ENCODE measurements at places on chromosomes 6 and 20.

DNA sequence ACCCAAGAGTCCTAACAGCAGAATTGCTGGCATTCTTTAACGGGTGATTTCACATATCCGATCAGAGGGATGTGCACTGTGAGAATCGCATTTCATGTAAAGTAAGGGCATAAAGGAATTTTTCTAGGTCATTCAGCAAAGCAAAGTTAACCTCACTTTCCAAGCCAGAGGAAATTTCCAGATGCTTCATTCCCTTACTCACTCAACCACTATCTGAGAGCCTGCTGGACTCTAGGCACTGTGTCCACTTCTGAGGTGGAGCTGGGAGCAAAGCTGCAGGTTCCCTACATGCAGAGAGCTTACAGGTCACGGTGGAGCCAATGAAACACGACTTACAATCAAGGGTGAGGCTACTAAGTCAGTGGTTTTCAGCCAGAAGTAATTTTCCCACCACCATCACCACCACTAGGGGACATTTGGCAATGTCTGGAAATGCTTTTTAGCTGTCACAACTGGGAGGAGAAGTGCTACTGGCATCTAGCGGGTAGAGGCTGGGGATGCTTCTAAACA, 34.5 kb upstream of the TSHZ2 start:
- no peak for DNase-seq

DNA sequence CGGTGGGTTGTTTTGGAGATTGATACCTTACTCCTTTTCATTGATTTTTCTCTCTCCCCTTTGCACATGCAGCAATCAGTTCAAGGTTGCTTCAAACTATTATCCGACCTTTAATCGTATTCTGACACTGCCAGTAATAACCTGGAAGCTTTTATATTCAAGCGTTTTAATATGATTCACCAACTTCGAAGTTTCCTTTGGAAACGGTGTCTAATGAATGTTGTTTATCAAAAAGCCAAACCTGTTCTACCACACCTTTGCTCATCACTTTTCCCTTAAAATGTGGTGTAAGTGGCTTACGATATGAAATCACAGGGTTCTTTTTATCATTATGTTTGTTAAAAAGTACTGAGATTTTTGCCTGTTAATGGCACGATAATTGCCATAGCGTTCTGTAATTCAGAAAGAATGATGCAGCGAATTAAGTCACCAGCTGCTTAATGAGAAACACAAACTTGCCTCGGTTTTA, 660 bp downstream of the STXBP5 start:
- no peak for DNase-seq

GRCh38 chr6:81773887-81774286, 21.4 kb upstream of the TENT5A start:
- no peak for DNase-seq

- DNase-seq, result no peak
Observed at GRCh38 chr6:8086755-8087306, 15.5 kb downstream of the EEF1E1 start.

GRCh38 chr20:821046-821730, 12.3 kb upstream of the FAM110A start:
- no peak for DNase-seq

DNA sequence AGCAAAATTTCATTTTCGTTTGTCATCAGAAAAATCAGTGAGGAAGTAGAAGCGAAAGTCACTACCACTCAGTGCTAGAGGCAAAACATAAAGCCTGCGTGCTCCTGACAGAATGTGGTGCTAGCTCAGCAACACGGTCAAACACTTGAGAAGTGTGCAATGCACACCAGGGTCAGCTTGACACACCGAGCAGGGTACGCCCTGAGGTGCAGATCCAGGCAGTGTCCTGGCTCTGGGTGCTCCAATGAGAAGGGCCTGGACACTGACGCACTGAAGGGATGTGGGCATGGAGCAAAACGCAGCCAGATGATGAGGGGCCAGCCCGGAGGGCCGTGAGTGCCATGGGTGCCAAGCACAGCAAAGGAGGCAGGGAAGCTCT, 5.9 kb downstream of the RNASET2 start:
- DNase-seq, result no peak

- DNase-seq, result no peak
Observed at GRCh38 chr20:58553841-58554240, 38.6 kb upstream of the APCDD1L start.

DNA sequence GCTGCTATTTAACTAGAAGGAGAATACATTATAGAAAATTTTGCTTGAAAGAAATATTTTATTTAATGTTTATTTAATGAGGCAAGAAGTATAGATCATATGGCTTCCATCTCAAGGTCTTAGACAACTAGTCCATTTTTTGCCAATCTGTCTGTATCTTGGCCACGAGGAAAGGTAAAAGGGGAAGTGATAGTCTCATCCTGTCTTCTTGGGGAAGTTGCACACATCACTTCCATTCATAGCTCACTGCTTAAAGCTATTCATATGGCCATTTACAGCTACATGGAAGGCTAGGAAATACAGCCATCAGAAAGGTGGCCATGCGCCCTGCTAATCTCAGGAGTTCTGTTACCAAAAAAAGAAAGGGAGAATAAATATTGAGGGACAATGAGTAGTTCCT, 50.8 kb downstream of the METTL24 start:
- no peak for DNase-seq

- DNase-seq, result no peak
Observed at GRCh38 chr20:60473211-60473610, 515.0 kb downstream of the CDH26 start.

GRCh38 chr6:106165885-106166485, 79.8 kb downstream of the PRDM1 start:
- DNase-seq, result no peak

GRCh38 chr6:139064981-139065665, 36.6 kb downstream of the ABRACL start:
- DNase-seq, result no peak

- DNase-seq, result no peak
Observed at GRCh38 chr20:38330638-38331037, 15.6 kb upstream of the LBP start.

GRCh38 chr6:41784581-41785171, 2.8 kb upstream of the TOMM6 start:
- no peak for DNase-seq

DNA sequence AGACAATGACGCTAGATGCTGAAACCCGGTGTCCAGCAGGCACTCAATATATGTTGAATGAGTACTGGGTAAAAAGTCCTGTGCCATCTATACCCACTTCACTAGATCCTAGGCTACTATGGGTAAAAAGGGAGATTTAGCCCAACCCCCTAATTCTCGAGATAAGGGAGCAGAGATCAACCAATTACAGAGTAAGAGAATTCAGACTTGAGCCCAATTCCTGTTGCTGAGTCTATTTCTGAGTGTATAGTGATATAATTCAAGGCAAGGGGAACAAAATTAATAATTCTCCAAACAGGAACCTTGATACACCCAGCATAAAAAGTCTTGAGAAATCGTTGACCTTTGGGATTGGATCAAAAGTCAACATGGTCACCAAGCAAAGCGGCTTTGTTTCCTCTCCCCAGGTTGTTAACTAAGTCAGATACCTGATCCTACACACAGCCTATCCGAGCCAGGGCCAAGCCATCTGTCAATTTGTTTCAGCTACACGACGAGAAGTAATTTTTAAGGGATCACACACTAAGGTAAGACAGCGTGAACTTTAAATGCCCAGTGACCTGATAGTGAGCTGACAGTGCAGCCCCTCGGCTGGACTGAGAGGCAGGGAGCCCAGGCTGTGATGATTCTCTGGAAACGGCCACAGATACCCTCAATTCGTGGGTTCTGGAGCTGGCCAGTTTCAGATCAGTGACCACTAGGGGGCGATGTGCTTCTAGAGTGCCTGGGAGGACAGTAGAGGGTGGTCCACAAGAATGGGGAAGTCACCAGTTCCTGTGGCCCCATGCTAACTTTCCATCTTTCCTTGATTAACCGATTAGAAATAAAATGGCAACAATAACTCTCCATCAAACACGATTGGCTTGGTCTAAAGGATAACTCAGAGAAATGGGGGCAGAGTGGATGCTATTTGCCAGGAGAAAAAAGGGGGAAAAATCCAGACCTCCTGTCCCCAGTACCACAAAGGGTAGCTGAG, 46.2 kb downstream of the SLC22A23 start:
- DNase-seq, result peak; percentile 17

DNA sequence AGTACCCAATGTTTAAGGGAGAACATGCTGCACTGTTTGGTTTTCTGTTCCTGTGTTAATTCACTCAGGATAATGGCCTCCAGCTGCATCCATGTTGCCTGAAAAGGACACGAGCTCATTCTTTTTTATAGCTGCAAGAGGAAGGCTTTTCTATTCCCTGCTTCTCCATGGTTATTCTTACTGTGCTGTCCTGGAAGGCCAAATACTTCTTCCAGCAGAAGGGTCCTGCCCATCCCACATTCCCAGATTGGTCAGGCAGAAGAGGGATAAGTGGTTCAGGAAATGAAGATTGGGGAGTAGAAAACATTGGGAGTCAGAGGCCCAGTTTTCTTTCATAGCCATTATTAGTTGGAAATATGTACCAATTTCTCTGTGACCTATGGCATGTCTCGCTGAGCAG, 122.4 kb downstream of the TCP11 start:
- no peak for DNase-seq

DNA sequence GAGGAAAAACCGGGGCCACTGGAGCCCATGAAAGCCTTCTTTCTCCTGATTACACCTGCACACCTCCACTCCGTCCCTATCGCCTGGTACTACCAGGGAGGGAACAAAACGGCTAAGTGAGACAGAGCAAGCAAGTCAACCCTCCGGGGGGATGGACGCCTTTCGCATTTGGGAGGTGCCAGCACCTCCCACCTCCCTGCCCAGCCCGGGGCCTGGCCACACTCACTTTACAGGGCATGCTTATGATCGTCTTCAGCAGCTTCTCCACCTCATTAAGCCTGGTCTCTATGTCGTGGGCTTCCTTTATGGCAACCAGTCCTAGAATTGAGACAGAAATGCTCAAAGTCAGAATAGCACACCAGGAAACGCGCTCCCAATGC, 13.7 kb downstream of the PXDC1 start:
- no peak for DNase-seq

DNA sequence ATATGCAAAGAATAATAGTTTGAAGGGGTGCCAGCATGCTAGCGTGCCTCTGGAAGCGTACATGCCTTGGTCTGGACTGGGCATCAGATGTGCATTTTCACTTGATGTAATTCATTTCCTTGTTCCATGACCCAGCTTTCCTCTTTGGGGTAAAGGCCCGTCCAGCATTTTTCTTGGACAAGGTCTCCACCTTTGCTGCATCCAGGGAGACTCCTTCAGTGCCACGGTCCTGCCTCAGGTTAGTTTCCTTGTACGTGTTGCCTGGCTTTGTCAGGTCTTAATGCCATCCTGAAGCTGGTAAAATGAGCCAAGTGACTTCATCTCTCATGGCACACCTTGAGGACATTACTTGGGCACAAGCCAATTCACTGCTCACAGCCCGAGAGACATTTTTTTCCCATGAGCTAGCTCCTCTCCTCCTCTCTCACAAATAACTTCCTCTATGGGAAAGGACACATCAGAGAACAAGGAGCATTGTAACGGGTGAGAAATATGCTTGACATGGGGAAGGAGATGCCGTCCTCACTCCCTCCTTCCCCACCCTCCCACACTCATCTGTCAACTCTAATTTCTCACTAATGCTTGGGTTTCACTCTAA, 23.9 kb downstream of the EDN1 start:
- no peak for DNase-seq

- DNase-seq, result no peak
Observed at GRCh38 chr6:148325316-148326068, 17.1 kb upstream of the SASH1 start.

- no peak for DNase-seq
Observed at GRCh38 chr6:43492673-43493072, 15.3 kb downstream of the TJAP1 start.

- no peak for DNase-seq
Observed at GRCh38 chr20:37303637-37304036, 14.2 kb downstream of the MANBAL start.

DNA sequence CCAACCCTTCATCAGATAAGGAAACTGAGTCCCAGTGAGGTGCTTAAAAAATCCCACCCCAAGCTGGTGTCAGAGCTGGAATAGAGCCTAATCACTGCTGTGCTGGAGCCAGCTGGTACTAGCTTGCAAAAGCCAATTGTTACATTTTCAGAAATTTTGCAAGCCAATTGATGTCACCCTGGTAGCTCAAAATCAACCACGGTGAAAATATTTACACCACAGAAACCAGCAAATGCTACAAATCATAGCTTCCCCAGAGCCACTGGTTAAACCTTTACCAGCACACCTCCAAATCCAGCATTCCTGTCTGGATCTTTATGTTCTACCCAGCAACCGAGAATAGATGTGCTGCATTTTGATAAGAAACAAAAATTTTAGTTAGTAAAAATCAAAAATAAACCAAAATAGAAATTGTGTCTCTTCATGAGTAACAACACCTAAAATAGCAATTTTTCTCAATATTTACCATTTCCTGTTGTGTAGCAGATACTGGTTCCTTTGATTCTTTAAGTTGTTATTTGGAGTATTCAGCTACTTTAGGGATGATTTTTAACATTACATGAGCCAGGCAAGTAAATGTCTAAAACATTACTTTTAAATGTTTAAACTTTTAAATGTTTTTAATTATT, 7.2 kb upstream of the LCA5 start:
- no peak for DNase-seq

DNA sequence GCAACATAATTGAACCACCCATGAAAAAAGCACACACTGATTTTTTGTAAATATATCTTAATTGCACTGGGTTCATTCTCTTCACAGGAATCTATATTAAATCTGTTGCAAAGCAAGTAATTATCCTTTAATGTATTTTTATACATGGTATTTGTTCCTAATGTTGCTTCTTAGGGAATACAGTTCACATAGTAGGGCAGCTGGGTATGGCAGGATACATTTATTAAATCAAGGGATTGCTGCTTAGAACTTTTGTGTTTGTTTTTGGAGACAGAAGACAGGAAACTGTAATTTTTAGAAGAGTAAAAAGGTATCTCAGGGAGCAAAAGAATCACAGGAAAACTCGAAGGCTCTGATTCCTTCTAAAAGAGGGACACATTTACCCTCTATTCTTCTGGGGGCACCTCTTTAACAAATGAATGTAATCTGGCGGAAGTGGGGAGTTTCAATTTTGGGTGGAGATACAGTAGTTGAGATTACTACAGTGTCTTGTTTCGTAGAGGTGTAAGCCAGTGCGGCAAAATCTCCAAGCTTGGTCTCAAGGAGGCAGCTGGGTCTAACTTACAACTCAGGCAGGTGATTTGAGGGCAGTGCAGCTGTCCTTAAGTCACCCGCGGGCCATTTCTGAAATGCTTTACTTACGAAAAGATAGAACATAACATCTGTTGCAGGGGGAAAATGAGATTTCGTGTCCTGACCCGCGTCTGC, 812 bp upstream of the SMIM13 start:
- peak; percentile 43 for DNase-seq

GRCh38 chr6:21856844-21857243, 263.3 kb downstream of the SOX4 start:
- DNase-seq, result no peak

GRCh38 chr6:149482545-149483333, 2.1 kb downstream of the ZC3H12D start:
- DNase-seq, result no peak

GRCh38 chr6:34207695-34208443, 28.8 kb upstream of the HMGA1 start:
- DNase-seq, result no peak

GRCh38 chr6:111761783-111762312, 111.4 kb downstream of the FYN start:
- DNase-seq, result no peak
